Bladder microvascular endothelial cell (primary cell): ENCODE measurements at places on chromosomes 6 and 20. TPM values are rescaled to one million over a fixed set of nuclear protein-coding genes. Genes with fewer than 3 reads are reported as not detected.

The SDCBP2 gene
- total RNA-seq = 2.6 and 6.0 TPM in 2 replicates

The MAP1LC3A gene
- total RNA-seq = 14.2 and 28.1 TPM in 2 replicates

The ANKRD66 gene
- total RNA-seq = not detected in 2 replicates

The COL9A1 gene
- not detected in 2 replicates for total RNA-seq

The TNFRSF6B gene
- total RNA-seq = 19.1 and 28.5 TPM in 2 replicates

The PRPF6 gene
- 55.5 and 98.0 TPM in 2 replicates for total RNA-seq

The KCNK15 gene
- total RNA-seq = 0.06 TPM in 1 of 2 replicates, not detected in the other

The SEMG1 gene
- total RNA-seq = not detected in 2 replicates

The APCDD1L gene
- total RNA-seq = 0.13 TPM in 1 of 2 replicates, not detected in the other

The CNPY3 gene
- 26.6 and 41.3 TPM in 2 replicates for total RNA-seq

The VSX1 gene
- not detected in 2 replicates for total RNA-seq

The CCR6 gene
- total RNA-seq = not detected in 2 replicates

The SLPI gene
- total RNA-seq = 2.6 TPM in 1 of 2 replicates, not detected in the other

The EYA4 gene
- 0.25 TPM in 1 of 2 replicates, not detected in the other for total RNA-seq

The IMPG1 gene
- total RNA-seq = not detected in 2 replicates
